ENCODE measurements at places on chromosomes 6 and 20.

GRCh38 chr6:53492860-53493634, 51.9 kb downstream of the GCLC start:
- DNase-seq: peak; percentile 10

- DNase-seq: no peak
Observed at GRCh38 chr6:124676033-124676432, 286.2 kb upstream of the RNF217 start.

- DNase-seq: no peak
Observed at GRCh38 chr6:32968867-32969684, 682 bp downstream of the BRD2 start.

DNA sequence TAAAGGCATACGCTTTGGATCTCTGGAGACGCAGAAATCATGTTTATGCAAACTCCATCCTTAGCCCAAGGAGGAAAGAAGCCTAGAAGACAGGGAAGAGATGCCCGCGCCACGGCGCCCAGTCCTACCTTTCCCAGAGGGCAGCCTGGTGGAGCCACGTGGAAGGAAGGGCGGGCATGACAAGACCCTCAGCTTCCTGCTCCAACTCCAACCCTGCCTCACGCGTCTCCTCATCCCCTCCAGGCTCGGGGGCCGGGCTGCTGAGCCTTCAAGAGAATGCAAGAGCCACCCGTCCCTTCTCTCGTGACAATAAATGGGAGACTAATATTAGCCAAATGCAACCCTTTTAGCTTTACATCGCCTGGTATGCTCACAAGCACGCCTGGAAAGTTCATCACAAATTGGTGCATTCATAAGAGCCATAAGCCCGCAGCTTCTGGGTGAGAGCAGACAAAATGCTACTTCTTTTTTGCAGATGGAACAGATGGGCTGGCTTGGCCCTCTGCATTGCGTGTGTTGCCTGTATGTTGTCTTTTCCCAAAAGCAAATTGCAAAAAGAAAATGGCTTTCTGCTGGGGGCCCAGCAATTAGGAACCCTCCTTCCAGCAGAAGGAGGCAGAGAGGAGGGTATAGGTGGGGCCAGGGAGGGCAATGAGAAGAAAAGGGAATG, 8.2 kb upstream of the NTSR1 start:
- no peak for DNase-seq

- peak; percentile 11 for DNase-seq
Observed at GRCh38 chr6:32700391-32701040, 34.1 kb upstream of the HLA-DQB1 start.
